Fibroblast of villous mesenchyme (primary cell): ENCODE measurements at places on chromosomes 7 and 10. TPM values are rescaled to one million over a fixed set of nuclear protein-coding genes. Genes with fewer than 3 reads are reported as not detected.
A peak's percentile ranks its signal among the peaks of the same experiment; 100 is the strongest.

The POU6F2 gene
- total RNA-seq = under 0.01 and 0.32 TPM in 2 replicates

The CLCN1 gene
- under 0.01 TPM in 2 replicates for total RNA-seq

The KLF14 gene
- under 0.01 TPM in 2 replicates for total RNA-seq

- no peak for DNase-seq
Measured at GRCh38 chr10:24574578-24575155, 149.0 kb downstream of the ARHGAP21 start.

The HOXA11 gene
- total RNA-seq = 41.9 and 47.1 TPM in 2 replicates

DNA sequence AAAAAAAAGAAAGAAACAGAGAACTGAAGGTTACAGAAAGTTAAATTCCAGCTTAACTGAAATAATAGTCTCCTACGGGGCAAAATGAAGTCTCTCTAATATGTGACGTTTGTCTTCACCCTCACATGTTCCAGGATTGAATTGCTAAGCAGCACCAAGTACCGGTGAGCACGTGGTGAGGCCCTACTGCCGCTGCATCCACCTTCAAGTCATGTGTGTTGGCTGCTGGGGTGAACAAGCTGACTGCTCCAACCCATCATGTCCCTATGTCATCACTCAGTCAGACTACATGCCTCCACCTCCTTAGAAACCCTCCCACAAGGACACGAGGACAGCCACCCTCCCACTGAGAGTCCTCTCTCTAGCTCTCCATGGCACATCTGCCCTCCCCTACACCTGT is 35.4 kb upstream of the NPFFR1 start:
- no peak for DNase-seq

The GNGT1 gene
- total RNA-seq = not detected in 2 replicates

The GCK gene
- 0.43 and 0.64 TPM in 2 replicates for total RNA-seq

DNA sequence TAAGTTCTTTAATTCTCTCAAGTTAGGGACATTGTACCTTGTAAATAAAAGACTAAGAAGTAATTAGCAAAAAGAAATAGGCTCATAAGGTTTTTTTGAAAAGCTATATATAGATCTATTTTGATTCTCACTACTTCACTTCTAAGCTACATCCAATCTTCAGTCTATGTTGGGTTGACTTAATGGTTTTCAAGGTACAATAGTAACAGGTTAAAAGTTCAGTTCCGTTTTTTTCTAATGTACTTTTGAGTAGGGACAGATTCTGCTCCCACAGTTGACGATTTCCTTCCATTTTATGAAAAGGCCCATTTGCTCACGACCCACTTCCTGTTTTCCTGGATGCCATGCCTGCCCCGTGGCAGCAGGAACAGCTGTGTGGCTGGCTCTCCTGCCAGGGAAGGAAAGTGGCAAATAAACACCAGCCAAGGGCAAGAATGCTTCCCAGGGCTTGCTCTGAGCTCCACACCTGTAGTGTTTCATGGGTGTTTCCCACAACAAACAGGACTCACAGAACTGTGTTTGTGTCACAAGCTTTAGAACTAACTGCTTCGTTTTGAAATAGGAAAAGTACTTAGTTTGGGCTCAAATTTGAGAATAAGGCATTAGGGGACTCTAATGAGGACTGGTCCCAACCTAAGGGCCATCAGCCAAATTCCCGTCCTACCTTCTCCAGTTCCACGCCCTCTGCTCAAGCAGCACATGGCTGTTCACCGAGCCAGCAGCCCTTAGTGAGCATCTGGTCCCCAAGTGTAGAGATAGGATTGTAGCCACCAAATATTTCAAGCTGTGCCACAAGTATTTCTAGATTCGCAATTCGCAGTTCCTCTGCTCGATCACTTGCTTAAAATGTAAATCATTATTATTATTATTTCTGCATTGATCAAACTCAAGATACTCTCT is 240.7 kb downstream of the COBL start:
- DNase-seq = no peak

DNA sequence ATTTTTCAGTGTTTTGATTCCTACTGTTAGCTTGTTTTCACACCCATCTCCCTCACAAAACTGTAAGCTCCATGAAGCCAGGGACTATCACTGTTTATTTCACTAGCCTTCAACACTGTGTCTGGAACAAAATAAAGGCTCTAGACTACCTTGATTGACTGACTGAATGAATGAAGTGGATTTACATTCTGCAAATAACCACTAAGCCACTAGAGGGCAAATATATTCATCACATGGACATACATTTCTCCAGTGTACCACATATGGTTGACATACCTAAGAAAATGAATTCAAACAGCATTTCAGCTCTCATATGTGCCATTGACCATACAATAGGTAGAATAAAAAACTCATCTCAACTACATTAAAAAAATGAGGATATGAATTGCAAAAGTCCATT is 185.9 kb downstream of the RAB11FIP2 start:
- DNase-seq = peak; percentile 31

- no peak for DNase-seq
Measured at GRCh38 chr7:100090527-100091410, 2.0 kb downstream of the COPS6 start.

The STAM gene
- 38.0 and 46.6 TPM in 2 replicates for total RNA-seq

- peak; percentile 65 for DNase-seq
Measured at GRCh38 chr10:28838908-28839307, 161.6 kb downstream of the BAMBI start.

The FAM13C gene
- total RNA-seq = 0.43 and 2.3 TPM in 2 replicates

The PAPOLB gene
- under 0.01 TPM in 1 of 2 replicates, not detected in the other for total RNA-seq

DNA sequence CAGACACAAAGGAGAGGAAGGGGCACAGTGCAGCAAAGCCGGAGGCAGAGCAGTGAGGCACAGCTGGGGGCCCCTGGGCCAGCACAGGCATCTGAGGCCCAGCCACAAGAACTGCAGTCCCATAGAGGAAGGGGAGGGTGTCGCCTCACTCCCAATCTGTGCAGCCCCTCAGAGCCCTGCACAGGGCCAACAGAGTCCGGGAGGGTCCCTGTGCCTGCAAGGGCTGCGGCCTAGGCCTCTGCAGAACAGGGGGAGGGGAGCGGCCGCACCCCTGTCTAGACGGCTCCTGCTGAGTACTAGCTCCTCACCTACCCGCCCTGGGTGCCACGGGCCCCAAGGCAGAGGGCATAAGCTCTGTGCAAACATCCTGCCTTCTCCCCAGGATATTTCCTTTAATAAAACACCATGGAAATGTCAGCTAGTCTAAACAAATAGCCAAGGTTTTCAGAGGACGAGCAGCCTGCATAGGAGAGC is 32.4 kb upstream of the RET start:
- DNase-seq = no peak

DNA sequence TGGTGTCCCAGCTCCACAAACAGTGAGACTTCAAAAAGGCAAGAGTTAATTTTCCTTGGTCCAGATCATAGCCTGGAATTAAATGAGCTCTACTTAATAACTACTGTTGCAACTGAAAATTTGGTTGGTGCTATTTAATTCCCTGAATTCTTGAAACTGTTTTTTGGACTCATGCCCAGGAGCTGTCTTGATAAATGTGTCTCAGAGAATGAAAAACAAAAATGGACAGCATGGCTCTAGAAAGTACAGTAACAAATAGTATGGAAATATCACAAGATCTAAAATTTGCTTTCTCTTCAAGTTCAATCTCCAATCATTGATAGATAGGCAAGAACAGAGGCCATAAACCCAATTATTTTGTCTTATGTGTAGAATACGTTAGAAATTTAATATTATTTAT is 42.5 kb downstream of the CCDC71L start:
- DNase-seq = peak; percentile 70

- DNase-seq = no peak
Measured at GRCh38 chr7:68407460-68407859, 1190.8 kb upstream of the AUTS2 start.

The RBM20 gene
- total RNA-seq = under 0.01 and 0.32 TPM in 2 replicates

- DNase-seq = no peak
Measured at GRCh38 chr10:95457319-95457886, 103.8 kb downstream of the SORBS1 start.

GRCh38 chr10:77666821-77667220 is 29.2 kb upstream of the KCNMA1 start:
- DNase-seq = no peak

The INA gene
- 1.3 and 1.7 TPM in 2 replicates for total RNA-seq

DNA sequence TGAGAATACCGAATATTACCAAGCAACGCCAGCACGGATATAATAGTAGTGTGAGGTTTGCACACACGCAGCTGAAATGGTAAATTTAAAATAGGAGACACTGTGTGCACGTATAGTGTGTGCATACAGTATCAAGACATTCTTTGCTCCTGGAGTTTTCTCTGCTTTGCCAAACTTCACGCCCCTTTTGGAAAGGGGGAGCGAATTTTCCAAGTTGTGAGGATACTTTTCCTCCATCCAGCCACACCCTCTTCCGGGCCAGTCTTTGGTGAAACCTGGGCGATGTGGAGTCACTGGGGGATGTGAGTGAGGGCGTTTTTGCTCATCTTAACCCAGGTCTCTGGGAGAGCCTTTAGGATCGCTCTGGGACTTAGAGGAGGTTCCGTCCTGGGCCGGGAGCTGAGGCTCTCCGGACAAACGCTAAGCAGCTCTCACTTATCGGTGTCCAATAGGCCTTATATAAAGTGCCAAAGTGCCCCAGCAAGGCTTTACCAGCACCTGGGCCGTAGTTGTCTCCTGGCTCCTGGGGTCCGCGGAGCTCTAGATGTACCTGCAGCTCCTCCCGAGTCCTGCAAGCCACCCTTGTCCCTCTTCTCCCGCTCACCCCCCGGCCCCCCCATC is 160.0 kb upstream of the MKI67 start:
- DNase-seq = no peak

DNA sequence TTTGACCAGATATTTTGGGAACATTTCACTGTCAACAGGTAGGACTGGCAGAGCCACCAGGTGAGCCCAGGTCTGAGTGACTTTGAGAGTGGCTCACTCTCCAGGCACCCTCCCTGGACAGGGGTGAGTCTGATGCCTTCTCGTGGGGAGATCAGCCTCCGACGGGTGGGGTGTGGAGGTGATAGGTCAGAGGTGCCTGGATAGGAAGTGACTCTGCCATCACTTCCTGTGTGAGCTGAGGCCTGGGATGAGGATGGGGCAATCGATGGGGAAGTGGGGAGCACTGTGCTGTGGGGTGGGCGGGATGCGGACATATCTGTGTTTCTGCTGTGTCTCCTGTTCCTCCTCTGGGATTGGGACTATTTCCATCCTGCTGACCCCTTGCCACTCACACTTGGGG is 34.6 kb downstream of the IFT22 start:
- no peak for DNase-seq

The AKR1C8 gene
- total RNA-seq = not detected in 2 replicates

- DNase-seq = no peak
Measured at GRCh38 chr7:138713191-138713590, 12.0 kb upstream of the SVOPL start.

The SPOCK2 gene
- total RNA-seq = under 0.01 TPM in 1 of 2 replicates, not detected in the other

GRCh38 chr7:152313831-152314604 is 121.8 kb downstream of the KMT2C start:
- DNase-seq = peak; percentile 85

GRCh38 chr10:15719899-15720634 is at the start of gene ITGA8:
ITGA8 (minus strand) TSS chr10:15719922; CDS start chr10:15719771, 151 bp downstream.
- DNase-seq = no peak

GRCh38 chr7:49295146-49295545 is 370.8 kb downstream of the CDC14C start:
- DNase-seq = peak; percentile 33

The ZNF804B gene
- under 0.01 TPM in 1 of 2 replicates, not detected in the other for total RNA-seq

DNA sequence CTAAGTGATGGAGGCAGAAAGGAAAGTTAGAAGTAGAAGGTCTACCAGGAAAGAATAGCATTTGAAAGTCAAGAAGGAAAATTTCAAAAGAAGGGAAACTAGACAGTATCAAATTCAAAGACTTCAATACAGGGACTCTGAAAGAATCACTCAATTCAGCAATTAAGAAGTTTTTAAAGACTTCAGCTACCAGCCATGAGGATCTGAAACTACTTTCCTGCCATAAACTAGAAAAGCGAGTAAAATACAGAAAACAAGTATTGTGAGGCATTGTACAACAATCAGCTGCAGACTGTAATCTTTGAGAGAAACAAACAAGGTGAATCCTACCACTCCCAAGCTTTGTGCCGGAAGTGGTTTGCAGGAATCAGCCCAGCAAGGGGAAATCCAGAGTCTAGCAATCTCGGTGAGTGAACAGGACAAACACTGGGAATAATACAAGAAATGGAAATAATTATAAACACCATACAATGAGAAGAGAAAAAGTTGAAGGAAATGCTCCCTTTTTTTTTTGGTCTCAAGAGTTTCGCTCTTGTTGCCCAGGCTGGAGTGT is 62.4 kb downstream of the ARHGAP12 start:
- DNase-seq = no peak

GRCh38 chr7:38558761-38559345 is 72.3 kb downstream of the AMPH start:
- DNase-seq = no peak

The CACNB2 gene
- total RNA-seq = under 0.01 and 1.3 TPM in 2 replicates

GRCh38 chr10:52644373-52645186 is 128.0 kb downstream of the MBL2 start:
- peak; percentile 51 for DNase-seq

The RARRES2 gene
- 139 and 185 TPM in 2 replicates for total RNA-seq

The GAD2 gene
- total RNA-seq = not detected in 2 replicates

DNA sequence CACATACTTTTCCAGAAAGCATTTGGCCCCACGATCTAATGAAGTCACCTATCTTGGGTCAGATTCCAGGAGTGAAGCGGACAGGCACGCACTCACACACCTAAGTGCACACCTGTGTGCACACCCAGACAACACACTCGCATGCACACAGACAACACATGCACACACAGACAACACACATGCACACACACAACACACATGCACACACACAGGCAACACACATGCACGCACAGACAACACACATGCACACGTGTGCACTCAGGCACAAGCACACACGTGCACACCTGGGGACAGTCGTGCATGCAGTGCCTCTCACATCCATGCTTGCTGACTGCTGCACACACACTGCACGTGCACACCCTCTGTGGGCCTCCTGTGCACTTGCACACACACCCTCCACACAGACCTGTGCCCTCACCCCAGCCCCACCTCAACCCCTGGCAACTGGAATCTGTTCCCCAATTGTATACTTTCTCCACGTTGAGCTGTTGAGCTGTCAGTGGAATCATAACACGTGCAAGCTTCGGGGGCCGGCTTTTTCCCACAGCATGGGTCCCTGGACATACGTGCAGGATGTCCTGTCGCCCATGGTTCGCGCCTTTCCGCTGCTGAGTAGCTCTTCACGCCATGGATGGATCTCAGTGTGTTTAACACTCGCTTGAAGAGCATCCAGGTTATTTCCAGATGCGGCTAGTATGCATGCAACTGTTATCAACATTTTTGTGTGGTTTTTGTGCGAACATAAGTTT is 55.3 kb upstream of the CFAP46 start:
- DNase-seq = no peak

DNA sequence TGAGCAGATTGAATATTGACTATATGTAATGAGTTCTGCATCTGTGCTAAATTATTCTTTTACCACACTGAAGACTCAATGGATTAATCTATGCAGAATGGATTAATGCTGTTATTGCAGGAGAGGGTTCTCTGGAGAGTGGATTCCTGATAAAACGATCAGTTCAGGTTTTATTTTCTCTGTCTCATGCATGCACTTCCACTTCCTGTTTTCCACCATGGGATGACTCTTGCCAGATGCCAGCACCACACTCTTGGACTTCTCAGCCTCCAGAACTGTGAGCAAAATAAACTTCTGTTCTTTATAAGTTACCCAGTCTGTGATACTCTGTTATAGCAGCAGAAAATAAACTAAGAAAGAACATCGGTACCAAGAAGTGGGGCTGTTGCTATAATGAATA is 207.5 kb downstream of the KCND2 start:
- no peak for DNase-seq

GRCh38 chr7:655758-656157 is 70.7 kb upstream of the DNAAF5 start:
- no peak for DNase-seq
